NCI-H2029 treated with DMSO at 0.1 percent for 48 hours (cell line): ENCODE measurements at places on chromosomes 6 and 20.

DNA sequence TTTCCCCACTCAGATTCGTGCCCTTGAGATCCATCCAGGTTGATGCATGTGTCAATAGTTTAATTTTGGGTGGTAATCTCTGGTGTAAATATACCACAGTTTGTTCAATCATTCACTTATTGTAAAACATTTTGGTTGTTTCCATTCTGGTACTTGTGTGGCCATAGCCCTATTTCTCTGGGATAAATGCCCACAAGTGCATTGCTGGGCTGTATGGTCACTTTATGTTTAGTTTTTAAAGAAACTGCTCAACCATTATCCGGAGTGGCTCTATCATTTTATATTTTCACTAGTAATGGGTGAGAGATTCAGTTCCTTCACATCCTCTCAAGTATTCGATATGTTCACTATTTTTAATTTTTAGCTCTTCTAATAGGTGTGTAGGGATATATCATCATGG, 60.7 kb upstream of the RNF24 start:
- DNase-seq, result no peak

GRCh38 chr20:12592756-12593155, 416.0 kb upstream of the SPTLC3 start:
- no peak for DNase-seq

DNA sequence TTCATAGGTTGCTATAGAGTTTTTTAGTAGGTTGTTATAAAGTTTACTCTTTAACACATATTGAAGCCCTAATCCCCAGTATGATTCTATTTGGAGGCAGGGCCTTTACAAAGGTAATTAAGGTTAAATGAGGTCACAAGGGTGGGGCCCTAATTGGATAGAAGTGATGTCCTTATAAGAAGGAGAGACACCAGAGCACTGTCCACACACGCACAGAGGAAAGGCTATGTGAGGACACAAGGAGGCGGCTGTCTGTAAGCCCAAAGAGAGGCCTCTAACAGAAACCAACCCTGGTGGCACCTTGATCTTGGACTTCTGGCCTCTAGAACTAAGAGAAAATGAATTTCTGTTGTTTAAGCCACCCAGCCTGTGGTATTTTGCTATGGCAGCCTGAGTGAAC, 98.5 kb downstream of the GJA10 start:
- DNase-seq, result no peak

GRCh38 chr20:23179766-23180403, 93.8 kb upstream of the CD93 start:
- no peak for DNase-seq
